AG20443 (cell line): ENCODE measurements at places on chromosomes 16 and 17.

DNA sequence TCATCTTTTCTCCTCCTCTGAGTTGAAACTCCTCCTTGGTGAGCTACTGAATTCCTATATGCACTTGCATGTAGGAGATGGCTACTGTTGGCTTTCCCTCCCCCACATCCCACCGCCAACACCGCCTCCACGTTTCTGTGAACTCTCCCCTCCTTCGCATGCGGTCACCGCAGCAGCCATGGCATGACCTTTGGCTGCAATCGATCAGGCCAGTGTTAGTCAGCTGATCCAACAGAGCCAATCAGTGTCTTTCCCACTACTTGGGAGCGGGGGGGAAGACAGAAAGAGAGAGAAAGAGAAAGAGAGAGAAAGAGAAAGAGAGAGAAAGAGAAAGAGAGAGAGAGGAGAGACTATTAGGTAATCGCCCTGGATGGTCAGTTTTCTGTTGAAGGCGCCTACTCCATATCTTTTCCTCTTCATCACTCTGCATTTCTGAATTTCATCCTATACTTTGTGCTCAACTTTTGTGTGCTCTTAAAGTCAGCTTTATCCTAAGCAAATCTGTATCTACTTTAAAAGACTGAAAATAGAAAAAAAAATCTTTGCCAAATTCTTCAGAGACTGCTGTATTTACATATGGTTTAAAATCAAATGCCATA, 22.7 kb downstream of the ASGR1 start:
- no peak for DNase-seq

- peak; percentile 71 for DNase-seq
These were observed 126.3 kb downstream of the ABCC1 start for GRCh38 chr16:16075488-16076422.

DNA sequence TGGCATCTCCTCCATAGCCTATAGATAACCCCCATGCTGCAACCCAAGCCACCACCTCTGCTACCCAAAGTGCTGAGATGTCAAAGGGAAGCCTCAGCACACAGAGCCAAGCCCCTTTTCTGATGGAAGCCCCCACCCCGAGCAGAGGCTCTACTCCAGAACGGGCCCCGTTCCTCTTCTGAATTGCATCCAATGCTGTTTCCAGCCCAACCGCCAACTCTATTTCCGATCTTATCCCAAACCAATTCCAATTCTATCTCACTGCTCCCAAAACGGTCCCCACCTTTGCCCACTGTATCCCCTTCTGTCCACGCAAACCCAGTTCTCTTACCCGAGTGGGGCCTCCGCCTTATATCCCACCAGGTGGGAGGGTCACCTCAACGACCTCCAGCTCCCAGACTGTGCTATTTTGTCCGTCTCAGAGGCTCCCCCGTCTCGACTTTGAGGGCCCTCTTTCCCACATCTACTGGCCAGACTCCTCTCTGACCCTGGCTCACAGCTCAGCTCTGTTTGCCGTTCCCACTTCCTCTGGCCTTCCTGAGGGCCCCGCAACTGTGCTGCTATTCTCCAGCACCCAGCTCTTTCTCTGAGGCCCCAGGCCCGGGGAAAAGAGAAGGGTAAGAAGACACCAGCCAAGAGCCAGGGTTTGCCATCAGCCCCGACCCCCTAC, 487 bp downstream of the SRL start:
- DNase-seq: no peak

DNA sequence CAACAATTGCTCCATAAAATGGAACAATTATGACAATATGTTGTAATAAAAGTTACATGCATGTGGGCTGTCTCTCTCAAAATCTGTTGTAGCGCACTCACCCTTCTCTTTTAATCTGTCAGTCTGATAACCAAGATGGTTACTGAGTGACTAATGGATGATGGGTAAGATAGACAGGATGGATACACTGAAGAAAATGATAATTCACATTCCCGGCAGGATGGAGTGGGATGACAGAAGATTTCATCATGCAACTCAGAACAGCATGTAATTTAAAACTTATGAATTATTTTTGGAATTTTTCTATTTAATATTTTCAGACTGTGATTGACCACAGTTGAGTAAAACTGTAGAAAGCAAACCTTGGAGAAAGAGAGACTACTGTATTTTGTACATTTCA, 30.5 kb downstream of the CDH13 start:
- DNase-seq: no peak

GRCh38 chr17:76840884-76841775, 27.1 kb upstream of the MGAT5B start:
- no peak for DNase-seq
